ENCODE measurements at places on chromosomes 3 and 15. TPM values are rescaled to one million over a fixed set of nuclear protein-coding genes. Genes with fewer than 3 reads are reported as not detected.

The SLCO2A1 gene
- 51.2 TPM for total RNA-seq

The IL17RE gene
- 2.2 TPM for total RNA-seq

The PAQR9 gene
- total RNA-seq: 8.6 TPM

- DNase-seq: no peak
Observed at GRCh38 chr3:46091741-46092701, 64.7 kb upstream of the XCR1 start.

The UBA7 gene
- 36.8 TPM for total RNA-seq

DNA sequence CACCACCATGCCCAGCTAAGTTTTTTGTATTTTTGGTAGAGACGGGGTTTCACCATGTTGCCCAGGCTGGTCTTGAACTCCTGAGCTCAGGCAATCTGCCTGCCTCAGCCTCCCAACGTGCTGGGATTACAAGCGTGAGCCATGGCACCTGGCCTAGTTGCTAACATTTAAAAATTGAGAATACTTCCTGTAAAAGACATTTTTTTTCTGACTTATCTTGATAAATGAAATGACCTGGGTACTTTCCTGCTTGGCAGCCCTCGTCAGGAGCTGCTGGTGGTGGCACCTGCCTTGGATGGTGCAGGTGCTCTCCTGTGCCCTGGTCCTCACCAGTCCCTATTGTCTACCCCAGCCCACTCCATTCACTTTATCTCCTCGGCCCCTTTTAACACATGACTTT is 66.8 kb upstream of the FOXP1 start:
- DNase-seq: no peak

The CCDC80 gene
- 124 TPM for total RNA-seq

The TMOD3 gene
- 23.1 TPM for total RNA-seq

DNA sequence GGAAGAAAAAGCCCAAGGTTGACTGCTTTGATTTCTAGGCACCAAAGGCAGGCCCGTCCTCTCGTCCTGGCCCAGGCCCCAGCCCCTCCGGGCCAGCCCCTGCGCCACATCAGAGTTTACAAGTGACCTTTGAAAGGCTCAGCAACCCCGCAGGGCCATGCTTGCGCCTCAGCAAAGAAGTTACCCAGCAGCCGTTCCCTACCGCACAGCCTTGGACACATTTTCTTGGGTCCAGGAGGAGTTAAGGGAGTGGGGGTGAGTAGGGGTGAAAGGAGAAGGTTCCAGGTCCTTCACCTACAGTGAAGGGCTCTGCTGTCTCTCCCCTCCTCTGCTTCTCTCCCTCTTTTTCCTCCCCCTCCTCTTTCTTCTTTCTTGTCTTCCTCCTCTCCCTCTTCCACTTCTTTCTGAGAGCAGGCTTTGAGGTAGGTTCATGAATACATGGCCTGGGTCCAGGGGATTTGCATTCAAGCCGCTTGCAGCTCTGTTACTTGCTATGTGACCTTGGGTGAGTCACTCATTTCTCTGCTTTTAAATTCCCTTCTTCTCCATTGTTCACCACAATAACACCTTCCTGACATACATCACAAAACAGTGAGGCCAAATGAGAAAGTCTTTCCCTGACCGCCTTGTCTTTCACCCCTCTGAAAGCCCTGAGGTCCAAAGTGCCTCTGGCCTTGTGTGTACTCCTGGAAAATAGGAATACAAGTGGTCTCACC is 223.3 kb upstream of the TPRG1 start:
- no peak for DNase-seq

GRCh38 chr3:42144209-42144608 is 53.1 kb downstream of the TRAK1 start:
- DNase-seq: no peak

- no peak for DNase-seq
Observed at GRCh38 chr15:36907295-36907694, 193.1 kb downstream of the MEIS2 start.

DNA sequence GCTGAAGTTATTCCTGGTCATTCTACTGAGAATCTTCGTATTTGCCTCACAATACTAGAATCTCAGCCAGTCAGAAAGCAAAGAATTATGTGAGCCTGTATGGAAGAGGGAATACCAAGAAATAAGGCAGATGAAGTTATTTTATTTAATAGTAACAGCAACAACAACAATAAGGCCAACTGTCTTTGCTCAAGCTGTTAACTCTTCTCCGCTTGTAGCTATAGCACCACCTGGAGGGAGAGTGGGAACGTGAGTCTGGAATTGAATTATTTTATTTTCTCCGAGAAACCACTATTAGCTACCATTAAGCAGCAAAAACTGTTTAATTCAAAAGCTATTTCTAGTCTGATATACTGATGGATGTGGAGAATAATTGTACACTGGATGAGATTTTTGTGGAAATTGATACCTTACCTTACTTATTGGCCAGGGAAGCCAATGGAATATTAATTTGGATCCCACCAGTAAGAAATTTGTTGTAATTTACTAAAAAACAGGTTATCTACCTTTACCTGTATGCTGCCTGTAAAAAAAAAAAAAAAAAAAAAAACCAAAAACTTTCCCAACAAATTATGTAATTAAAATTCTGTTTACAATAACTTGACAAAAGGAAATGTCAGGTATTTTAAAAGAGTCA is 50.1 kb downstream of the CALML4 start:
- DNase-seq: peak; percentile 46

GRCh38 chr3:70943886-70944285 is 631.4 kb upstream of the MDFIC2 start:
- DNase-seq: no peak

GRCh38 chr3:161163297-161163696 is 57.8 kb upstream of the NMD3 start:
- no peak for DNase-seq

- no peak for DNase-seq
Observed at GRCh38 chr3:51385621-51386091, 565 bp downstream of the MANF start.

The DNAH12 gene
- total RNA-seq: not detected

- DNase-seq: peak; percentile 93
Observed at GRCh38 chr15:68431792-68432401, at the start of gene ITGA11. ITGA11 (minus strand) TSS chr15:68432163; CDS start chr15:68432066, 97 bp downstream.

All from right cardiac atrium (tissue), 5 donors.